NCI-H446 (cell line): ENCODE measurements at places on chromosomes 3 and 15.

DNA sequence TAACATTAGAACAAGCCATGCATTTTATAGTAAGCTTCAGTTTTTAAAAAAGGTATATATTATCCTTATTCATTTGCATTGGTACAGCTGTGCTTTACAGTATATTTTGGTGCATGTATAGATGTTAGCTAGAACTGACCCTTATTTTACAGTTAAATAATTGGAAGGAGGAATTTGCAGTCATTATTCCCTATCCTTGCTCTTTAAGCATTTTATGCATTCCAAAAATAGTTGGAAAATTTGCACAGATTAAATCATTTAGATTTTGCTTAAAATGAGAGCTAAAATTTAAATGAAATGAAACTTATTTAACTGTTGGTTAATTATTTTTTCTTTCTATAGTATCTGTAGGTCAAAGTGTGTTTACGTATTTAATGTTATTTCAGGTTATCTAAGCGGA, 667.1 kb downstream of the NAALADL2 start:
- no peak for DNase-seq

GRCh38 chr15:80612118-80612823, 82.8 kb upstream of the ABHD17C start:
- no peak for DNase-seq

DNA sequence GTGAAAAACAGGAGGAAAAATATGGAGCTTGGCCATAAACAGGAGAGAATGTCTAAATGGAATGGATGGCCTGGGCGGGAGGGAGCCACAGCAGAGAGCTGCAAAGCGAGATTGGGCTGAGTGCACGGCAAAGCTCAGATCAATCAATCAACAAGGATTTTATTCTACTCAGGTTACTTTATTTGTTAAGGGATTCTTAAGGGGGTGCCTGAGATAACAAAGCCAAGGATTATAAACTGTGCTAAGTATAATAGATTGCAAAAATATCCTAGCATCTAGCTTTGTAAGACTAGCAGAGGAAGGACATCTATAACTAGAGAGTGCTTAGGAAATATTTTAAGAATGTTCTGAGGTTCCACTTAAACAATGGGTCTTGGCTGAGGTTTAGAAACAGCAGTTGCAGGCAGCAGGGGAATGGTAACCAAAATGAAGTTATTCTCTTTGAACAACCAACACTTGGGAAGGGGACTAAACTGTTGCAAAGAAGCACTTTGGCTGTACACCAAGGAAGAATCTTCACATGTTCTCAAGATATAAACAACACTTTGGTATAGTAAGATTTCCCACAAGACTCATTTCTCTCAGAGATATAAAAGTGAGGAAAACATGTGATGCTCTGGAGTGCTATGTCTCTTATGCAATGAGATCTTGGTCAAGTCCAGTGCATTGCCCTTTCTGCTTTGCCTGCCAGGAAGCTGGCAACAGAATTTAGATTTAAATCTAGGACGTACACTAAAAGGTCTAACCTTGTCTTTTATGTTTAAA, 35.5 kb downstream of the TMEM212 start:
- no peak for DNase-seq

- peak; percentile 56 for DNase-seq
These were observed 54.2 kb downstream of the SLC25A36 start for GRCh38 chr3:140995881-140996280.

GRCh38 chr3:112315791-112316190, 17.2 kb upstream of the CD200 start:
- DNase-seq = no peak

DNA sequence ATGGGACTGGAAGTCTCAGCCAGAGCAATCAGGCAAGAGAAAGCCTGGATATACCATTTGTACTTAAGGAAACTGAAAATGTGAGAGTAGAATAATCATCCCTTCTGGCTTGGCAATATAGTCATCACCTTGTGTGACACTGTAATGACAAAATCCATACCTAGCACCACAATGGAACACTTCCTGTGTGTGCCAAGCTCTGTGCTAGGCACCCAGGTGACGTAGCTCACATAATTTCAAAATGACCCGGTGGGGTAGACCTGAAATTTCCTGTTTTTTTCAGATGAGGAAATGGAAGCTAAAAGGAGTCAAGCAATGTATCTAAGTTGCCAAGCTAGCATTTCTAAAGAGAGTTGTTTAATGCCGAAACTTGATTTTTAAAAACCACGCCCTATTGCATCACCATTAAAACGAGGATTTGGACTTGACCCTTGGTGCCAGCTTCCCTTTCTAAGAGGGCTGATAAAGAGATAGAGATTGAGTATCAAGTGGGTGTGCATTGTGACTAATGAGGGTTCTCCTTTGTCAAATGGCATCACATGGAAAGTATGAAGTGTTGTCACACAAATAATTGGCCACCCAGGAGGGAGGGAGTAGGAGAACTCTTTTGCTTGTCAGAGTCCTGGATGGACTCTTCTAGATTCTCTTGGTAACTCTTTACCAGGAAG, 141.3 kb upstream of the PDZRN3 start:
- no peak for DNase-seq

DNA sequence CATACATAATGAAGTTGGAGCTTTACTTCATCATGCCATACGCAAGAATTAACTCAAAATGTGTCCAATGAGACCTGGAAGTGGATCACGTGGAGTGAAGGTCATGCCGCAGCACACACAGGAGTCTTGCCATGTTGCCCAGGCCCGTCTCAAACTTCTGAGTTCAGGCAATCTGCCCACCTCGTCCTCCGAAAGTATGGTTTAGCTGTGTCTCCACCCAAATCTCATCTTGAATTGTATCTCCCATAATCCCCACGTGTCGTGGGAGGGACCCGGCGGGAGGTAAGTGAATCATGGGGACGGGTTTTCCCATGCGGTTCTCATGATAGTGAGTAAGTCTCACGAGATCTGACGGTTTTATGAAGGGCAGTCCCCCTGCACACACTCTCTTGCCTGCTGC, 25.7 kb downstream of the SPCS1 start:
- DNase-seq = no peak

- no peak for DNase-seq
These were observed 699 bp downstream of the MEGF11 start for GRCh38 chr15:66252685-66253417.

DNA sequence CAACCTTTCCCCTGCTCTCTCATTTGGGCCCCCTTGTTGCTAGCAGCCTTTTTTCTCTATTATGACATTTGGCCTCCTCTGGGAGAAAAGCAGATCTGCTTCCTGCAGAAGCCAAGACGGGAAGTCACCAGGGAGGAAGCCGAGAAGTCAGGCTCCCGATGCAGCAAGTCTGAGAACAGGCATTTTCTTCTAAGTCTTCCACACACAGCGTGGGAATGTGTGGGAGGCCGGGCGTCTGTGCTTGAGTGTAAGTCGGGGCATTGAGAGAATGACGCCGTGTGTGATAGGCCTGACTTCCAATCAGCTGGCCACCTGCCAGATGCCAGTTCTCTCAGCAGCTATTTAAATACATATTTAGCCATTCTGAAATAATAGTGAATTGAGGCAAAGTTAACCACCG, 75.8 kb upstream of the FAM98B start:
- no peak for DNase-seq

DNA sequence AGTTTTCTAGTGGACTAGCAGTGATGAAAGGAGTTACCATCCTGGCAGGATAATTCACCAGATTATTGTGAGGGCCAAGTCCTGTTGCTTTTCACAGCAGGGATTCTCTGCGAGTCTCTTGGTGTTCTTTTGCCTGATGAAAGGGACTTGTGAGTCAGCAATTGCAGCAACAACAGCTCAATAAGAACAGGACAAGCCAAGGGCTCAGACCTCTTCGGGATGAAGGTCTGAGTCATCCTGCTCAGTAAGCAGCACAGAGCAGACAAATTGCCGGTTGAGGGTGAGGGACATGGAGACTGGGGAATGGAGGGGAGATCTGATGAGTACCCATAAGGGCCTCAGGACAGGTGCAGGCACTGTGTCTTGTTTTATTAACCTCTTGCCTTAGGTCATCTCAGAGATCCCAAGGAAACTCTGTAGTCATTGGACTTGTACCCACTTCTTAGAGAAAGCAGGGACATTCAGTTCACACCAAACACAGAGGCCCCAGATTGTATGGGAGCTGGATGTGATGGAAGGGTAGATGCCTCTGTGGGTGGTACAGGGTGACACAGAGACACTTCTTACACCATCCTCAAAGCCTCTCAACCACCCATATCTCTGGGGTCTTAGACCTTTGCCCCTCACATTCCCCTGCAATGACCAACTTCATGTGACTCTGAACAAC, 173.8 kb upstream of the TLE3 start:
- no peak for DNase-seq

DNA sequence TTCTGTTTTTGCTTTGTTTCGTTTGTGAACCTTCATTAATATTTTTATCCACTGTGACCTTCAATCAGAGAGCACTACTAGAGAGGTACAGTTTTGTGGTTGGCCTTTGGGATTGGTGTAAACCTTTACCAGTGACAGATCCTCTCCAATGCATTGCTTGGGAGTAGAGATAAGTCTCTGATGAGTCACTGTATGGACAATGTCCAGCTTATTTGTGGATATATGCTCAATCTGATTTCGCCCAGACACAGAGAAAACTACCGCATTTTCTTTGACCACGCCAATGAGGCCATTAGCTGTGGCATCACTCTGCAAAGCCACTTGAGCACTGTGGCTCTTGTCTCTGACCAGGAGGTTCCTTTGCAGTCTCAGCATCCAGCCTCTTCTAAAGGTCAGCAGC, 964.7 kb downstream of the TUSC7 start:
- no peak for DNase-seq

DNA sequence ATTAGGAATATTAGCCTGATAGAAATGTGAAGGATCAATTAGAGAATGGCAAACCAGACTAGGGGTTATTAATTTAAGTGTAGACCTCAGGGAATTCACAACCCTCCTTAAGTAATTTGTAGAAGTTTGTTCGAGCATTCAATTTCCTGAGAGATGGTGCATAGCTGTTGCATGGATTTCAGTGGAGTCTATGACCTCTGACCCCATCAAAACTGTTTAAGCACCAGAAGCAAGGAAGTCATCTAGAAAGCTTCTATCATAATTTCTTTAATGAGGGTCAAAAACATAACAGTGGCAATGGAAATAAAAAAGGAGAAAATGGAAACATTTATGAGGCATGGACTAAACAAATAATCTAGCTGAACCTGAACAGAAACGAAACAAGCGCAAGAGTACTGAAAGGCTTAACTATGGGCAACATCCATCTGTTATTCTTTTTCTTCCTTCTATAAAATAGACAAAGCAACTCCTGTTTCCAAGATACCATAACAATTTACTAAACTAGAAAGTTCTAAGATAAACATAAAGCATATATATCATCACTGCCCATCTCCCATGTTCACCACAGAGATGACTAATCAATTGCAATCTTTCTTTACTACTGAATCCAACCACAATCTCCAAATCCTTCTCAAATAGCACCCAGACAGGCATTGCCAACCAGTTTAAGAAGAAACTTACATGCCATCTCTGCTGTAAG, 151.4 kb downstream of the THRB start:
- no peak for DNase-seq

GRCh38 chr3:63400246-63400860, 122.2 kb downstream of the SYNPR start:
- no peak for DNase-seq

- no peak for DNase-seq
These were observed 1.6 kb downstream of the AMOTL2 start for GRCh38 chr3:134372396-134373270.

- no peak for DNase-seq
These were observed 4.2 kb downstream of the SEMA3G start for GRCh38 chr3:52440671-52441070.

- DNase-seq = no peak
These were observed 3.5 kb downstream of the RFTN1 start for GRCh38 chr3:16509721-16510619.

GRCh38 chr3:128455786-128456748, 10.6 kb downstream of the DNAJB8 start:
- DNase-seq = no peak

GRCh38 chr15:39078026-39078425, 502.9 kb upstream of the THBS1 start:
- no peak for DNase-seq

- no peak for DNase-seq
These were observed 24.4 kb upstream of the GOLM2 start for GRCh38 chr15:44264148-44264547.

DNA sequence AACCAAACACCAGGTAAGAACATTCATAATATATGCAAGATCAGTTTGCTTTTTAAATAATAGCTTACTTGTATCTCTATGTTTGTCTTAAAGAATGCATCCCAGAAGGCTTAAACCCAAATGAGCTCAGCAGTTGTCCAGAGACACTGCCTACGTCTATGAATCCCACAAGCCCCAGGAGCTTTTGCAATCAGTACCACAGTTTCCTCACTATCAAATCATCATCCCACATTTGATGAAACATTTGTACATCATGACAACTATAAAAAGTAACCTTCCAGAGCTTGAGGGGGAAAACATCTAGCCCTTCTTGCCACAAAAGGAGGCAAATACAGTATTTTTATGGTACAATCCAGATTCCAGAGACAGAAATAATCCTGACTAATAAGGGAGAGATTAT, 63.7 kb downstream of the ATP8B4 start:
- DNase-seq = no peak

DNA sequence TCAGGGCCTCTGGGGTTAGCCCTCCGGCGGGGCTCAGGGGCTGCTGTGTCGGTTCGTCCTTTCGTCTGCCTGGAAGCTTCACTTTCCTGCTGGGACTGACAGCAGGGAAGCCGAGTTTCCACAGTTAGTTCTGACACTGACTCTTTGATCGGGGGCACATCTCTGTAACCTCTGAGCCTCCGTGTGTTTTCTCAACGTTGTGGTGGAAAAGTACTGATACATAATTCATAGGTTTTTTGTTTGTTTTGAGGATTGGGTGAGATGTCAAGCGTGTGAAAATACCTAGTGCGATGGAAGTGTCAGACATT, 481 bp downstream of the AP4E1 start:
- no peak for DNase-seq

DNA sequence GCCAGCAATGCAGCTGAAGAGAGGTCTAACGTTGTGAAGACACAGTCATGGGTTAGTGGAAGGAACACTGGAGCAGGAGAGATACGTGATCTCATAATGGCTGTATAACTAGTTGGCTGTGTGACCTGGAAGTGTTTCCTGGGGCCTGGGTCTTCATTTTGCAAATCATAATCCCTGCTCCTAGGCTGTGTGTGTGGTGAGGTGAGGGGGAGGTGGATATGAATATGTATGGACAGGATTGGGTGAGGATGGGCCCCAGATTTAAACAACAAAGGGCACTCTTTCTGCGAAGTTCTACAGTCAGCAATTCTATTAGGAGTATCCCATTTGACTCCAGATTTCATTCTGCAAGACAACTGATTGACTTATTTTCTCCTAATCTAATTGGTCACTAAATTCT, 41.3 kb downstream of the ANKRD28 start:
- no peak for DNase-seq

GRCh38 chr3:111472556-111472955, 69.4 kb upstream of the CD96 start:
- DNase-seq = no peak

GRCh38 chr15:90981681-90982080, 12.7 kb downstream of the PRC1 start:
- DNase-seq = no peak
